ENCODE measurements at places on chromosomes 7 and 10.

- DNase-seq: no peak
Observed at GRCh38 chr7:101929256-101929655, 111.8 kb downstream of the CUX1 start.

- DNase-seq: no peak
Observed at GRCh38 chr7:2214636-2215035, 18.1 kb downstream of the MAD1L1 start.

DNA sequence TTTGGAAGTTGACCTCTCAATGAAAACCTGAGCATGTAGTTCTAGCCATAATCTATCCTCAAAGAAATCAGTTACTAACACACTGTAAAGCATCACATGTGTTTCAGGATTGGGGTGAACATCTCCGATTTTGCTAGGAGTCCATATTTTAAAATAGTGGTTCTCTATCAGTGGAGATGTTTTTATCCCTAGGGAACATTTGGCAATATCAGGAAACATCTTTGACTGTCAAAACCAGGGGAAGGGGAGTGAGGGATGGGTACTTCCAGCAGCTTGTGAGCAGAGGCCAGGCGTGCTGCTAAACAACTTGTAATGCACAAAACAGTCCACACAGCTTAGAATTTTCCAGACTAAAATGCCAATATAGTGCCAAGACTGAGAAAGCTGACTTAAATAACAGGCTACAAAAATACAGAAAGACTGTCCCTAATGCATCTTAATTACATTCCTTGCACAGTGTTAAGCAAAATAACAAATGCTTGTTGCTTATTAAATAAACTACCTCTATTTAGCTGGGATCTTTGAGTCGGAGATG, 120.9 kb downstream of the CRPPA start:
- no peak for DNase-seq

DNA sequence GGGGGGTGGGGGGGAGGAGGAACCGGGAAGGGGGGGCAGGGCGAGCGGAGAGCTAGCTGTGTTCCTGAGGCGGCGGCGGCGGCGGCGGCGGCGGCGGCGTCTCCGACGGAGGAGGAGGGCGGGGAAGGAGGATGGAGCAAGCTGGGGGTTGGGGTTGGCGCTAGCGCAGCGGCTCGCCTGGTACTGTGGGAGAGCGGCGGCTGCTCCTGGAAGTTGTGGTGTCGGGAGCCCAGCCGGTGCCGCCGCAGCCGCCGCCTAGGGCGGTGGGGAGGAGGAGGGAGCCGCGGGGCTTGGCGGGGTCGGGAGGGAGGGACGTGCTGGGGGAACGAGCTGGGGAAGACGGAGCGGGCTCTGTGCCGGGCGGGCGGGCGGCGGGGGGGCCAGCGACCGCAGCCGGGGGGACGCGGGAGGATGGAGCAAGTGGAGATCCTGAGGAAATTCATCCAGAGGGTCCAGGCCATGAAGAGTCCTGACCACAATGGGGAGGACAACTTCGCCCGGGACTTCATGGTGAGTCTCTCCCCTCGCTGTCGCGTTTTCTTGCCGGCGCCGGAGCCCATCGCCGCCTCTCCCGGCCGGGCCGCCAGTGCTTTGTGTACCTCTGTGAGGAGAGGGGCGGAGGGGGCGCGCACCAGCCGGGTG, at the start of gene PTPN12:
TSS of gene PTPN12 (plus strand) at position 160 of the 642 bp plus-strand sequence. CDS start at position 412, 252 bp downstream.
- no peak for DNase-seq

DNA sequence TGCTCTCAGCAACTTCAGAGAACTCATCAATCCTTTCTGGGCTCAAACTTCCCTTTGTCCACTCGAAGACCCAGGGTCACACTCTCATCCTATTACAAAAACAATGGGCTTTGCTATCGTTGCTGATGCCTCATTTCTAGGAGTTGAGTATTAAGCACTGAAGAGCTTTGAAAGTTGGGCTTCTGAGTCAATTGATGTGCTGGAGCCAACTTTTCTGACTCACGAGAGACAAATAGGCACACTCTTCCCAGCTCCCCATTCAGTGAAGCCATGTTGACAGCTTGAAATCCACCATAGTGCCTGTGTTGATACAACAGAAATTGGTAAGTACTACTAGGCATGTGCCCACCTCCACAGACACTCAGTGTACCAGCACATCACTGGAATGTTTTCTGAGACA, 97.5 kb upstream of the PRSS58 start:
- peak; percentile 19 for DNase-seq

GRCh38 chr10:4121502-4122380, 336.7 kb upstream of the KLF6 start:
- DNase-seq: no peak

DNA sequence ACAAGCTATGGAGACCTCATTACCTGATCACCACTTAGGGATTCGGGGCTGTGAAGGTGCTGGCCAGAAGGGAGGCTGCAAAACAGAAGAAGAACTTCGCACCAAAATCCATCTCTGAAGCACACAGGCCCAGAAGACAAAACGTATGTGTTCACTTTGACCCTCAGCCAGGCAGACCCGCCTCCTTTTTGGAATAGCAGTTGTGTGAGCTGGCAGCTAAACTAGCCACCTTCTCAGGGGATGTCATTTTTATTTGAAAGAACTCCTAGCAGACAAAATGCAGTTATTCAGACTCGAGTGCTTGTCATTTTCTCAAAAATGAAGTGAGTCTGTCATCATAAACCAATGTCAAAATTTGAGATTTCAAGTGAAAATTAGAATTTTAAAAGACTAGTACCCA, 71.7 kb downstream of the TNS3 start:
- DNase-seq: no peak

- DNase-seq: no peak
Observed at GRCh38 chr10:118735294-118735693, 19.5 kb downstream of the CACUL1 start.

DNA sequence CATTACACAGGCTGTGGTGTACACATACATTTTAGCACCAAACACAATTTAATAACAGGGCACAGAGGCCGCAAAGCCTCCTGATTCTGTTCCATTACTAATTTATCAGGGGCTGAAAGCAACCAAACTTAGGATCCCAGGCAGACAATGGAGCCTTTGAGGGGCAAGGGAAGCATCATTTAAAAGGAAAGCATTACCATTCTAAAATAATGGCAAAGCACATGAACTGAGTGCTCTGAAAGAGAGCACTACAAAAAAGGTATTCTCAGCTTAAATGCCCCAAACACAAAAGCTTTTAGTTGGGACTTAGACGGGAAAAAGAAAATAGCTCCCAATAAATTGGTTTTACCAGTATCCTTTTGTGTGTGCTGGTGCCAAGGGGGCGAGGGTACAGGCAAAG, 282.0 kb upstream of the ETV1 start:
- DNase-seq: no peak

DNA sequence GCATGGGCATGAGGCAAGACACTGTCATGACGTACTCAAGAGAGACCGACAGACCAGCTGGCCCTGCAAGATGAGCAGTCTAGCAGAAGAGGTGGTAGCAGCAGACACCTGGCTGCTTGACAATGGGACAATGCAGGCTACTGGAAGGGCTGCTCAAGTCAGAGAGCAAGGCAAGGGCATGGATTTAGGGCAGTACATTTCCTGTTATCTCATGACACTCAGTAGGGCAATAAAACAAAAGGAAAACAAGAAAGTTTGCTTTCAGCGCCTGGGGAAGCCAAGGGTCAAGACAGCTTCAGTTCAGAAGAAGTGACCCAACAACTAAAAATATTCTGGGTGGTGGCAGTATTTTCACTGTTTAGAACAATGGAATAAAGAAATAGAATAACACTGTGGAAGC, 331.8 kb upstream of the PHYHIPL start:
- no peak for DNase-seq

GRCh38 chr10:73650537-73651331, 5.1 kb downstream of the SYNPO2L start:
- DNase-seq: peak; percentile 67

GRCh38 chr7:155951554-155952158, 139.4 kb upstream of the SHH start:
- no peak for DNase-seq

GRCh38 chr10:88138319-88138848, 275.0 kb downstream of the PTEN start:
- no peak for DNase-seq

GRCh38 chr7:101933688-101934121, 116.3 kb downstream of the CUX1 start:
- no peak for DNase-seq

- no peak for DNase-seq
Observed at GRCh38 chr7:107046491-107047259, 2.2 kb downstream of the PRKAR2B start.

GRCh38 chr7:142969183-142969582, 7.0 kb upstream of the KEL start:
- no peak for DNase-seq

GRCh38 chr7:98785929-98786571, 83.8 kb downstream of the TMEM130 start:
- no peak for DNase-seq

DNA sequence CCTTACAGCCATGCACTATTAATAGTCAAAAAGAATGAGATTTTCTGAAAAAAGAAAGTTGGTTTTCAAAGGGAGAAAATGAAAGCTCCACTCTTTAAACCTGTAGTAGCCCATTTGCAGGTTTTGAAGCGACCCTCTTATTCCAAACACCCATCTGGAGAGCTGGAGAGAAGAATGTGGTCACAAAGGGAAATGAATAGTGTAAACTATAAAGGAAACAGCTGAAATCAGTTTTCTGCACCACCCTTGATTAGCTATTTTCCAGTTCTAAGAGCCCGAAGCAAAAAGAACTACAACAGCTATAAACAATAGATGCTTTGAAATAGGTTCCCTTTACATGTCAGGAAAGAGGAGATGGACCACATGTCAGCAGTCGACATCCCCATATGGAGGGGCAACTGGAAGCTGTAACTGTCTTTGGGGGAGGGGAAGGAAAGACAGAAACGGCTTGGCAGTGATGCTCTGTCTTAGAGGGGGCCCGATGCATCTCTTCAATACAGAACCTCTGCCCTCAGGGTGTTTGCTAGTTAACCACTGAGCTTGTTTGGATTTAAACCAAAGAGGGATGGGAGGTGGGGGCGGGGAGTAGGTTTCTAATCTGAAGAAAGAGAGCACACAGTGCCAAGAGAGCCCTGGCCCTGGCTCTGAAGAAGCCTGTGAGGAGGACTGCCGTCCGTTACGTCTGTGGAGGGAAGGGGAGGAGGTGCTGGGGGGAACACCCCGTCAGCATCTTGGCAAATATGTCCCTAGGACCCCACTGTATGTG, 55.3 kb downstream of the CPVL start:
- no peak for DNase-seq

GRCh38 chr7:116327752-116328151, 117.4 kb downstream of the TES start:
- DNase-seq: peak; percentile 95
